ENCODE measurements at places on chromosomes 1 and 21.

- DNase-seq = no peak
Measured at GRCh38 chr1:12511128-12511484, 106.9 kb downstream of the DHRS3 start.

DNA sequence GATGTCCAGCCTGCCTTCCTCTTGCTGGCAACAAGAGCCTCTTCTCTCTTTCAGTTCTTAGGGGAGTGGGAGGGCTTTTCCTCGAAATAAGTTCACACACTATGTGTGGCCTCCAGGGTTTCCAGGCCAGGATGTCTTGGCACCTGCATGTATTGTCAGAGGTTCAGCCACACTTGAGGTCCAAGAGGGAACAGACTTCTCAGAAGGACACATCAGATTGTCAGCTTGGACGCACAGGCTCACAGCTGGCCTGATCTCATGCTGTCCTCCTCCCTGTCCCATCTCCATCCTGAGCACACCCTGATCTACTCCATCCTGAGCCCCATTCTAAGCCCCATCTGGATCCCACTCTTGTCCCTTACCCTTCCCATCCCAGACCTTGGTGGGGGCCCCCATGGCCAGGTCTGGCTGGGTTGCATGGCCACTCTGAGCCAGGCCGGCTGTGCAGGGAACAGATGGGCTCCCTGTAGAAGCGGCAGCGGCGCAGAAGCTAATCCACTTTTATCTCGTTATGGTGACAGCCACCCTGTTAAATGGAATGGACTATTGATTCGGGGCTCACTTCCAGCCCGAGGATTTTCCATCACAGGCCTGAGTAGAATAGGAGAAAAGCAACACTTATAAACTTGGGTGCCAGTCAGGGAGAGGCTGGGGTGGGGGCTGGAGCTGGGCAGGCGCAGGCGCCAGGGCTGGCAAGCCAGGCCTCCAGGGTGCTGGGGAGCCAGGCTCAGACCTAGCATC is 85.1 kb upstream of the CSF3R start:
- DNase-seq = no peak

GRCh38 chr1:206025283-206025820 is 1.7 kb upstream of the CTSE start:
- DNase-seq = no peak

DNA sequence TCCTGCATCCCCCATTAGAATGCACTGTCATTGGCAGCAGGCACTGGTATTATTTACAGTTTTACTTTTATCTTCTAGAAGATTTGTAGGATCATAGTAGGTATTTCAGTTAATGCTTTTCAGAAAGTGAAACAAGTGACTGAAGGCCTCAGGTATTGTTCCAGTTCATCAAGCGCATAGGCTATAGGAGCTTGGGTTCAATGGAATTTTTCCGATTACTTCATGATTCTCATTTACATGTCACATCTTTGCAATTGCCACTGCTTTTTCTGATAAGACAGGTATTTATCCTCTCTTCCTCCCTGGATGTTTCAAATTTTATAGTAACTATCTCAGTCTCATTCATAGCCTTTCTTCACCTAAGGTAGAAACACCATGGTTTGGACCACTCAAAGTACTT is 161.3 kb downstream of the NTPCR start:
- no peak for DNase-seq

DNA sequence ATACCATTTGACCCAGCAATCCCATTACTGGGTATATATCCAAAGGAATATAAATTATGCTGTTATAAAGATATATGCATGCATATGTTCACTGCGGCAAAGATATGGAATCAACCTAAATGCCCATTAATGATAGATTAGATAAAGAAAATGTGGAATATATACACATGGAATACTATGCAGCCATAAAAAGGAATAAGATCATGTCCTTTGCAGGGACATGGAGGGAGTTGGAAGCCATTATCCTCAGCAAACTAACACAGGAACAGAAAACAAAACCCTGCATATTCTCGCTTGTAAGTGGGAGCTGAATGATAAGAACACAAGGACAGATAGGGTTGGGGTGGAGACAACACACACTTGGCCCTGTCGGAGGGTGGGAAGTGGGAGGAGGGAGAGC is 19.8 kb upstream of the REG4 start:
- no peak for DNase-seq

- no peak for DNase-seq
Measured at GRCh38 chr1:3163356-3163755, 94.4 kb downstream of the PRDM16 start.

DNA sequence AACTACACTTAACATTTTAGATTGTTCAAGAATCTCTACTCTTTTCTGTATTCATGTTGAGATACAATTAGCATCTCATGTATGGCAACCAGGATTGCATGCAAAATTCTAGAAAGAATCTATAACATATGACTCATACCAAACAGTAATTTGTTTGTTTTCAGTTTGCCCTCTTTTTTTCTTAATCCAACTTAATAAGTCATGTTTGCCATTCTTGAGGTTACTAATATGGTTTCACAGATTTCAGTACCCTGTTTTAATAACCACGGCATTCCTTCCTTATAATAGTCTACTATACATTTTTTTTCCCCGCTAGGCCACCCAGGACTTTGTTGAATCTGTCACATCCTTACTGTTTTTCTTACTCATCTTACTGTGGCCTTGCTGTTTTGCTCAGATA is 140.8 kb downstream of the FMN2 start:
- no peak for DNase-seq

- no peak for DNase-seq
Measured at GRCh38 chr1:160891474-160891873, 6.5 kb upstream of the ITLN1 start.

GRCh38 chr1:21590934-21591333 is 78.2 kb downstream of the RAP1GAP start:
- no peak for DNase-seq

- DNase-seq = no peak
Measured at GRCh38 chr1:119742202-119742601, 26.5 kb downstream of the HMGCS2 start.

Measured in AML-193 (cell line).